ENCODE measurements at places on chromosomes 1 and 21.

DNA sequence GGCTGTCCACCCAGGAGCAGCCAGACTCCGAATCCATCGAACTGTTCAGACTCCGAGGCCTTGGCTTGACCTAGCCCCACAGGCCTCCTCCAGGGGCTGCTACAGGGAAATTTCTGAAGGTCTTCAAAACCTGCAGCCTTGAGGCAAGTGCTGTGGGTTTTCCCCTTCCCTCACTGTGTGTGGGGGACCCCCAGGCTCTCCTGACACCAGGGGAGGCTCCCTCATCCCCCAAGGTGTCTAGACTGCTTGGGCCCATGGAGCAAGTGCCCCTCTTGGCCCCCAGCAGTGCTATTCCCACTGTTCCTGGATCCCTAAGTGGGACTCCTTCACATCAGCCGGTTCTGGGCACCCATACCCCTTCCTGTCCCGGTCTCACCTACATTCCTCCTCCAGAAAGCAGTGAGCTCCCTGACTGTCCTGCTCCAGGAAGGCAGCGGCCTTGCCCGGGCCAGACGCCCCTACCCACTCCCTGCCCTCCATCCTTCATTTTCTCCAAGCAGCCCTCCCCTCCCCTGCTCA, 814 bp downstream of the PAQR7 start:
- no peak for DNase-seq

DNA sequence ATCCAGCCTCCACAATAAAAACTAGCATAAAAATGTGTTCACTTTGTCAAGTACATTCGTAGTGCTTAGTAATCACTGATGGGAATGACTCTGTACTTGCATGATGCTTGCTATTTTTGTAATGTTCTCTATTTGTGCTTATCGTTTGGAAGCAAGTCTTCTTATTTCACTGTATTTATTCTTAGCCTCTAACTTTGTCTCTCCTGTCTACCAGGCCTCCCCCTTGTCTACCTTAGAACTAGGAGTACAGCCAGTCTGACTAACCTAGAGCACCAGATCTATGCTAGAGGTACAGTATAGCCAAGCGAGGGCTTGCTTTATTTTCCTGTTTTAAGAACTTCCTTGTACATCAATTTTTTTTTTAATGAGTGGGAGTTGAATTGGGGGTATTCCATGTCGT, 108.2 kb downstream of the VPS13D start:
- no peak for DNase-seq

DNA sequence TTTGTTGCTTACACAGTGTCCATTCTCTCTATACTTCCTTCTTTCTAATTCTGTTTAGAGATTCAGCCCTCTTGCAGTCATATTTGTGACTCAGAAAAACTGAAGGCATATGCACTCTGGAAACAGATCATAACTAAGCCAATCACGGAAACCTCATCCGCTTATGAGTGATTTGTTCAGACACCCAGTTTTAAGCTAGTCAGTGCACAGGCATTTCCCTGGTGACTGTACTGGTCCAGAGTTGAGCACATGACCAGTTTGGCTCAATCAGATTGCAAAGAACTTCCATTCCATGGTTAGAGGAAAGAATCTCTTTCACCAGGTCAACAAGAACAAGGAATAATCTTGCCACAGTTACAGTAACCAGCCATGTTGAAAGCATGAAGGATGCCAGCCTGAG, 69.2 kb upstream of the SGIP1 start:
- DNase-seq: peak; percentile 78

DNA sequence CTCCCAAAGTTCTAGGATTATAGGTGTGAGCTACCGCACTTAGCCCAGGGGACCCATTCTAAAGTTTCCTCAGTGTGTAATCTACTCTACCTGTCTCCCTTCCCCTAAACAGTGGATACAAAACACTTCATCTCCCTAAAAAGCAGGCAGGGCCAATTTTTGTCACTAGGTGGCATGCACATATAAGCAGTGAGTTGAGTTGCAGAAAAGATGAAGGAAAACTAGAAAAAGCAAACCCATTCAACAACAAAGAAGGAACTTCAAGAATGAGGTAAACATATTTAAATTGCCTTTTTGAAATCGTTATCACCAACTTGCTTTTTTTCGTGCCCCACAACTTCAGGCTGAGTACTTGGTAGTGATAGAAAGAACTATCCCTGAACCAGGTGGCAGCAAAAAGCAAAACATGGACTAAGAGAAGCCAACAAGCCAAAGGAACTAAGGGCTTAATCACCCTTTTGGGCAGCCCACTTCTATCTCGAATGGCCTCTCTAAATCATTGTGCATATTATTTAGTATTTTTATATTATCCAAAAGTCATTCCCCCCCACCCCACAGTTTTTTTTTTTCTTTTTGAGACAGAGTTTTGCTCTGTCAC, 19.7 kb upstream of the ALDH9A1 start:
- peak; percentile 61 for DNase-seq

DNA sequence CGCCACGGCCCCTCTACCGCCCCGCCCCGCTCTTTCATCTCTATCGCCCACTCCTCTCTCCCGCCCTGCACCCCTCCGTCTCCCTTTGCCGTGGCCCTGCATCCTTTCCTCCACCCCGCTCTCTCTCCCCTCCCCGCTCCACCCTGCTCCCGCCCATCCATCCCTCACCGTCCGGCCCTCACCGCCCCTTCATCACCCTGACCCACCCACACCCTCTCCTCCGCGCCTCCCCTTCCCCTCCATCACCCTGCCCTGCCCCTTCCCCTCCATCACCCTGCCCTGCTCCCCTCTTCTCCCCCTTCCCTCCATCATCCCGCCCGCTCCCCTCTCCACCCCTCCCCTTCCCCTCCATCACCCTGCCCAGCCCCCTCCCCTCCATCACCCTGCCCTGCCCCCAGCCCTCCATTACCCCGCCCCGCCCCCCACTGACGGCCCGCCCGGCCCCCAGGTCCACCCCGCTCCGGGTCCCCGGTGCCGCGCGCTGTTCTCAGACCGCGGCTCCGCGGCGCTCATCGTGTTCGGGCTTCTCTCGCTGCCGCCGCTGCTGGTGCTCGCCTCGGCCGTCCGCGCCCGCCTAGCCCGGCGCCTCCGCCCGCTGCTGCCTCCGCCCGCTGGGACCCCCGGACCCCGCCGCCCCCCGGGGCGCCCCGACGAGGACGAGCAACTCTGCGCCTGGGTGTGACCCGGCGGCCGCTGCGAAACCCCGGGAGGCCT, 6.2 kb upstream of the ANKRD65 start:
- no peak for DNase-seq

- DNase-seq: no peak
Measured at GRCh38 chr21:44419679-44420078, 35.6 kb upstream of the LRRC3 start.

DNA sequence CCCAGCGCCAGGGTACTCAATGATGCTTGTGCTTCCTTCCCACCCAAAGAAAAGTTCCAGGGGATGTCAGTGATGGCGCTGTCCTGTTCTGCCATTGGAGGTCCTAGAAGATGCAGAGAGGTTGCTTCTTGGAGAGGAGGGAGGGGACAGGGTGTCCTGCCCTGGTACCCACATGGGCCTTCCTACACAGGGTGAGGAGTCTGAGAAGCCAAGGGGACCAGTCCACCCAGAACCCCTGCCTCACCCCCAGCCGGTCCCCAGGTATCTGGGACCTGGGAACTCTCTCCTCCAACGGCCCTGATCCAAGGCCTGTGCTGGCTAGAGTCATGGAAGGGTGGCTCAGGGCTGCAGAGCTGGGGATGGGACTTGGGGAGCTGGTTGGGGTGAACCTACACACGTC, 259.4 kb downstream of the KCNJ6 start:
- no peak for DNase-seq

GRCh38 chr1:228345201-228345930, 61.3 kb downstream of the TRIM11 start:
- no peak for DNase-seq

DNA sequence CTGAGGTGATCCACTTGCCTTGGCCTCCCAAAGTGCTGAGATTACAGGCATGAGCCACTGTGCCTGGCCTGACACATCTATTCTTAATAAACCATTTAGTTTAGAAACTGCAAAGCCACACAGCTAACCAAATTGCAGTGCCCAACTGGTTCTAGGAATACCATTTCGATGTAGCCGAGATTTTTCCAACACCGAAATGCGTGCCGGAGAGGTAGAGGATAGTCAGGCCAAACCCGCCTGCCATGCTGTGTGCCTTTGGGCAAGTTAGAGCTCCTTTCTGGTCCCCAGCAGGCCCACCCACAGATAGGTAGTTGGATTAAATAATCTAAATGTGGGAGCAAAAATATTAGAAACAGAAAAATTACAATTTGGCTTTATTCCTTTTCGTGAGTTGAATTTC, 254.4 kb downstream of the FOXD2 start:
- DNase-seq: no peak

GRCh38 chr21:16568661-16569060, 838.9 kb downstream of the USP25 start:
- no peak for DNase-seq

DNA sequence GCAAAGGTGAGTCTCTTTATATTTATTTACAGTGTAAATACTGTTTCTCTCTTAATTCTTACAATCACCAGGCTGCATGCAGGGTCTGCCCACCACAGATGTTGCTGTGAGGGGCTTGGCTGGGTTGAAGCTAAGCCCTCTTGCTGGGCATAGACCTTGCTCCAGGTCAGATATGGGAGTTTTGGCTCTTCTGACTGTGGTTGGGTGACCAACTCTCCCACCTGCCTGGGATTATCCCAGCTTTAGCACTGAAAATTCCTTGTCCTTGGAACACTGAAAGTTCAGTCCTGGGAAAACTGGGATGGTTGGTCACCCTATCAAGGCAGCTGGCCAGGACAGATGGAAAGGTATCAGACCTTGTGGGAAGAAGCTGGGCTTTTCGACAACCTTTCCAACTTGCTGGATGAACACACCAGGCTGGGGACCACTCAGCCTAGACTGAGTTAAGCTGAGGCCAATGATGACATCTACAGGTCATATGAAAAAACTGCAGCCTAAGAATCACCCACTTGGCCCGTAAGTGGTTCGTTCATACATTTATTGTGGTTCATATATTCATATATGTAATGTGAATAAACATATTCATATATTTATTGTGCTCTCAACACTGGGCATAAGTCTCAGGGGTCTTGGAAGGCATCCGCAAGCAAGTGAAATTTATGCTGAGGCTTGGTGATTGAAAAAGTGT, 26.6 kb upstream of the HPDL start:
- DNase-seq: peak; percentile 50

DNA sequence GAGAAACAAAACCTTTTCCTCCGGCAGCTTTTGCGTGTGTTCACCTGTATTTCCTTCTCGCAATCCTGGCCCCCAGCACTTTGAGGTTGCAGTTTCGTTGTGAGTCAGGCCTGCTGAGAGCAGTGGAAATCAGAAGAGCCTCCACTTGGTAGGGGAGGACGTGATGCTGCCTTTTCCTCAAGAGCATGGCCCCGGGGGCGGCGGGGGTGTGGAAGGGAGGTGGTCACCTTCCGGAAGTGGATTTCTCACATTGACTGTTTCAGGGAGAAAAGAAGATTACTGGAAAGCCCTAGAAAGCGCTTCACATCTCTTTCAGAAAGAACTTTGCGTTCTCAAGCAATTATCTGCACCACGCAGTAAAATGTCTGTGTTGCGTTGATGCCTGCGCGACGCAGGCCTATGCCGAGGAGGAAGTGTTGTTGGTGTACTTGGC, 12.2 kb upstream of the IL10 start:
- no peak for DNase-seq

DNA sequence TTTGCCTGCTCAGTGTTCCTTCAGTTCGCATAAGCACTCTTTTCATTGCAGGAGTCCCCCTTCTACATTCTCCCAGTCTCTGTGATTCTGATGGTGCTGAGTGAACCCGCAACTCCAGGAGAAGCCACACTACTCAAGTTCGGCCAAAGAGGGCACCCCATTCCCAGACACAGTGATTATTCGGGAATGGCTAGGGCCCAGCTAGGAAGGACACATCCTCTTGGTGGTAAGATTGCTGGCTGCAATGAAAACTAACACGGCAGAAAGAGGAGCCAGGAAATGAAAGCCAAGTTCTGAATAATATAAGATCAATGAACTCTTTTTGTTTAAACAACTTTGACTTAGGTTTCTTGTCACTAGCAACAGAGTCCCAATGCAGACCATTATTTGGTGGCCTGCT, 14.9 kb downstream of the CREG1 start:
- DNase-seq: no peak

DNA sequence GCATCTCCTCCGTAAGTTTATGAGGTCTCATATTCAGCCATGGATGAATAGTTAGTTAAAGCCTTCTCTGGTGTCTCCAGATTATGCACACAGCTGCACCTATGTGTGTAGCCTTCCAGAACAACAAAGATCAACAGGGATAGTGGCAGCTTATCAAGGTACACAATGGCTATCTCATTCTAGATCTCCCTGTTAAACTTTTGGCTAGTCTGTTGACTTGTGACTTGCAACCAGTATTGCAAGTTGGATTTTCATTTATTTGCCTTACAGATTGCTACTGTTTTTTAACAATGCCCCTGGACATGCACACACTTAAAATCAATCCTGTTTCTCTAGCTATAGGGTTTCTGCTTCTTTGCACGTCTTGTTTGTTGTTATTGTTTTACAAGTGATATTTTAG, 363.2 kb downstream of the OMA1 start:
- no peak for DNase-seq

DNA sequence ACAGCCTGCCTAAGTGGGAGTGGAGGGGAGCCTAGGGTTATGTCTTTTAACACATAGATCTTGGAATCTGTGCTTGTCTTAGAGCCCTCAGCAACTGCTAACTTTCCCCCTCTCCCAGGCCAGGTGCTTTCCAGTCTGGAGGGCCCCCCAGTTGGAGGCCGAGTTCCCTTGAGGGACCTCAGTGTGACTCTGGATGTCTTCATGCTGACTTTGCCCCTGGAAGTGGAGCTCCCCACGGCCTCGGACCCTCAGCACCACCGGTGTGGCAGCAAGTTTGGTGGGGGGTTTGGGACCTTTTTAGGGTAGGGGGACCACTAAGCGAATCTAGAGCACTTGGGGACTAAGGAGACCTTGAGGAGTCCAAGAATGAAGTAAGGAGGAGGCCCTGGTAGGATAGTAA, 22.9 kb downstream of the HYI start:
- no peak for DNase-seq

DNA sequence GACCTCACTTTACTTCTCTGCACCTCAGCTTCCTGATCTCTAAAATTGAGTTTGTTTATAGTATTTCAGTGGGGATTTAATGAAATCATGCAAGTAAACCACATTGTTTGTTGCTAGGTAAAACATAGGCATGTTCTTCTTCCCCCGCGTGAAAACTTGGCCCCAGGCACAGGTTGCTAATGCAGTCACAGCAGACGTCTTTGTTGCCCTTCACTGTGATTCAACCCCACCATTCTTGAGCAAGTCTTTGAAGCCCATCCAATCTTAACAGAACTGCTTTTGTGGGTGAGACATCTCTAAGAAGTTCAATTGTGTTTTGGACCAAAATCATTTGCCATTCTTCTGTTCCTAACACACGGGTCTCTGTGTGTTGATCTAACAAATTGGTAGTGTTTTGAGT, 185.5 kb downstream of the ZNF281 start:
- DNase-seq: no peak

- DNase-seq: peak; percentile 31
Measured at GRCh38 chr1:182235952-182236650, 155.5 kb downstream of the GLUL start.

- DNase-seq: peak; percentile 99
Measured at GRCh38 chr1:229537894-229538293, 20.6 kb downstream of the ABCB10 start.

GRCh38 chr1:207875532-207875931, 35.4 kb downstream of the CD34 start:
- no peak for DNase-seq

GRCh38 chr1:181044449-181044966, 10.7 kb downstream of the MR1 start:
- peak; percentile 32 for DNase-seq

- DNase-seq: no peak
Measured at GRCh38 chr1:27139980-27140379, 14.9 kb downstream of the SLC9A1 start.

All from MV-4-11 (cell line).